GM10248 (cell line): ENCODE measurements at places on chromosomes 7 and 10.

- DNase-seq: no peak
Measured at GRCh38 chr7:20352573-20353306, 22.0 kb downstream of the ITGB8 start.

GRCh38 chr7:80869106-80869784 is 49.6 kb downstream of the SEMA3C start:
- DNase-seq: no peak

DNA sequence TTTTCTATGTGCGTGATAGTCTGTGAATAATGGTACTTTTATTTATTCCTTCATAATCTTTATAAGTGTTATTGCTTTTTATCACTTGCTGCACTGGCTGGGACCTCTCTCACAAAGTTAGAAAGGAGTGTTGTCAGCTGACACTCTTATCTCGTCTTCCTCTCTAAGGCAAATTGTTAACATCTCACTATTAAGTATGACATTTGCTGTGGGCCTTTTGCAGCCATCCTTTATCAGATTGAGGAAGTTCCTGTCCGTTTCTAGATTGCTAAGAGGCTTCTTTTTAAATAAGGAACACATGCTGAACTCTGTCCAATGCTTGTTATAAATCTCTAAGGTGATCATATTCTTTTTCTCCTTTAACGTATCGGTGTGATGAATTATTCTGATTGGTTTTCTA is 27.4 kb upstream of the DIP2C start:
- DNase-seq: no peak

DNA sequence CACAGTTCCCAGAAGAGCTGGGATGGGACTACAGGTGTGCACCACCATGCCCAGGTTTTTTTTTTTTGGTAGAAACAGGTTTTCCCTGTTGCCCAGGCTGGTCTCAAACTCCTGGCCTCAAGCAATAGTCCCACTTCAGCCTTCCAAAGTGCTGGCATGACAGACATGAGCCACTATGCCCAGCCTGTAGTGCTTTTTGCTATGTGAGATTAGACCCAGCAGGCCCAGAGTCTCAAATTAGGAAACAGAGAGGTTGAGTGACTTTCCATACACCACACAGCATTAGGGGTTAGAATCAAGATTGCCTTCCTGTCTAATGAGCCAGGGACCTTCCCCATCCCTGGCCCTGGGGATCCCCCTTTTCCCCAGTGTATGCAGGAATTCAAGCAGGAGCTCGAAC is 90.8 kb upstream of the KCTD7 start:
- DNase-seq: no peak

- no peak for DNase-seq
Measured at GRCh38 chr7:102044984-102045673, 227.7 kb downstream of the CUX1 start.

GRCh38 chr10:113709221-113709838 is 29.6 kb downstream of the CASP7 start:
- DNase-seq: no peak

DNA sequence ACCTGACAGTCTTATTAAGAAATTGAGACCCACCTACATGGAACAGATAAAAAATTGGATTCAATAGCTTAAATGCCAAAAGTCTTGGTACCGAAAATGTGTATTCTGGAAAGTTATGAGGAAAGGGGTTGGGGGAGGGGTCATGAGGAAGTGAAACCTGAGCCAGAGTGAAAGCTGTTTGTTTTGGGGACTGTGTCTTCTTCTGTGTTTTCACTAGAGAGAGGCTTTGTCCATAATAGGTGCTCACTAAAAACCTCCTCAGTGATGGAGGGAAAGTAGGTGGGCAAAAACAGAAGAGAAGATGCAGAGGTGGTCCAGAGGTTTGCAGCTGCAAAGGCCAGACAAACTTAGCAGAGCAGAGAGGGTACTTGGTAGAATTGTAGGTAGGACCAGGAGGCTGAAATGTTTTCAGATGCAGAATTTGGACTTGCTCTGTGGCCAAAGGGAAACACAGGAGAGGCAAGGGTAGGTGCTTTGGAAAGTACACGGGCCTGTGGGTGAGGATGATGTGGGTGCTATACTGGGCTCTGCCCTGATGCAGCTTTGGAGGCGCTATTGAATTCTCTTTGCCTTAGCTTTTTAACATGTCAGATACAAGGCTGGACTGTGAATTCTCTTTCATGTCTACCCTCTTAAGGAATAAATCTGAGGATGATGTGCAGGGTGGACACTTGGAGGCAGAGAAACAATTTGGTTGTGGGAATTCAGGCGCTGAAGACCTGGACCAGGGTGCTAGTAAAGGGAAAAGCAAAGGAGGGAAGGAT is 254.6 kb downstream of the PTEN start:
- no peak for DNase-seq

GRCh38 chr7:84536271-84536870 is 341.8 kb upstream of the SEMA3A start:
- DNase-seq: no peak

DNA sequence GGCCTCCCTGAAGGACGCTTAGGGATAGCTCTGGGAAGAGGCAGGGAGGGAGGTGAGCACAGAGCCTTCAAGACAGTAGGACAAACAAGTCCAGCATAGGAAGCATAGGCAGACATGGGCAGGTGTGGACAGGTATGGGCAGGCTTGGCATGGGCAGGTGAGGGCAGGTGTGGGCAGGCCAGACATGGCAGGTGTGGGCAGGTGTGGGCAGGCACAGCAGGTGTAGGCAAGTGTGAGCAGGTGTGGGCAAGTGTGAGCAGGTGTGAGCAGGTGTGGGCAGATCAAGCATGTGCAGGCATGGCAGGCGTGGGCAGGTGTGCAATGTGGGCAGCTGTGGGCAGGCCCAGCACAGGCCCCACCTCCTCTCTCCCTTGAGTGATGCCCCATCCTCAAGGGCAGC is 148.8 kb upstream of the ZMIZ1 start:
- no peak for DNase-seq

DNA sequence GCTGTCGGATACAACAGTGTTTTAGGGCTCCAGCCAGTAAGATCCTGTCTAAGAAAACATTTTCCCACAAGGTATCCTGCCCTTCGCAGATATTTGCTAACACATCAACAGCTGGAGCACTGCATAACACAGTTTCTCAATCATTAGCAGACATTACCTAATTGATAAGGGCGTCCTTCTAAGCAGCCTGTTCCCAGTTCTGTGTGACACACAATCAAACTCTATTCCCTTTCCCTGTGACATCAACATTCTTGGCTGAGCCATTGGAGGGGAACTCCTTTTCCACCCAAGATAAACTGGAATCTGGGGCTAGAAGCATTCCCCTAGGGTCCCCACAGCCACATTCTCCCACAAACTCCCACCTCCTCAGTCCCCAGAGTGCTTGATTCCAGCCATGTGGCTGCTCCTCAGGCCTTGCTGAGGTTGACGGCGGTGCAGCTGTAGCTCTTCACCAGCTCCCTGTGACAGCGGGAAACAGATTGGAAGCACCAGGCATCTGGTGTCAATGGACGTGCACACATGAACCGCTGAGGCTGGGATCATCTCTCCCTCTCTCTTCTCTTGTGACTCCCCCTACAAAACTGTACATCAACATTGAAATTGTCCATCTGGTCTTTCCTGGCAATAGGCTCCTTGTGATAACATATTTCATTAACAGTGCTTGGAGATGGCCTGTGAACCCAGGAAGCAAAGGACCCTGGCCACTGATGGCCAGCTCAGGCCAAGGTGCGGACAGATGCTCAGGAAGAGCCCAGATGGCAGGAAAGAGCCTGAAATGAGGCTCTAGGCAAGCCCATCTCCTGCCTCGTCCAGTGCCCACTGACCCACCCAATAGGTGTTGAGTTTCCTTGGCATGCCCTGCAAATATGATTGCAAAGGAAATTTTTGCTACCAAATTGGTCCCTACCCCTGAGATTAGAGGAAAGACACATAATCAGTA is 131.1 kb upstream of the TBX20 start:
- DNase-seq: no peak
